Large intestine (tissue), 12 donors: ENCODE measurements at places on chromosomes 6 and 20.

GRCh38 chr6:18561037-18561750 lies 174.0 kb downstream of the RNF144B start:
- no peak for DNase-seq

DNA sequence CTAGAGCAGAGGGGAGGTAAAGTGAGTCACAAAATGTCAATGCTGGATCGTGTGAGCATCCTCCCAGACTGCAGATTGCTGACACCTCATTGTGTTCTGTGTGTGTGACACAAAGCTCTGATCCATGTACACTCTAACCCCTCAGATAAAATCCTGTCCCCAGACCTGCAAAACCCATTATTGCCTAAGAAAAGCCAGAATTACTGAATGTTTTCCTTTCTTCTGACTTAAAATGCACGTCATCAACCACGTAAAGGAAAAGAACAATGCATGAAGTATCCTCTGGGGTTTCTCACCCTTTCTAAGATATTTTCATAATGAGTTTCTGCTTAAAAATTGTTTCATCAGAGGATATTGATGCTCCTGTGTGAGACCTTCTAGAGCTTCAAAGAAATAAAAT lies 218.0 kb upstream of the PREP start:
- DNase-seq, result no peak

GRCh38 chr6:157761331-157761921 lies 61.6 kb upstream of the SNX9 start:
- no peak for DNase-seq

- no peak for DNase-seq
These were observed 110.0 kb upstream of the SLC22A23 start for GRCh38 chr6:3566812-3567211.

DNA sequence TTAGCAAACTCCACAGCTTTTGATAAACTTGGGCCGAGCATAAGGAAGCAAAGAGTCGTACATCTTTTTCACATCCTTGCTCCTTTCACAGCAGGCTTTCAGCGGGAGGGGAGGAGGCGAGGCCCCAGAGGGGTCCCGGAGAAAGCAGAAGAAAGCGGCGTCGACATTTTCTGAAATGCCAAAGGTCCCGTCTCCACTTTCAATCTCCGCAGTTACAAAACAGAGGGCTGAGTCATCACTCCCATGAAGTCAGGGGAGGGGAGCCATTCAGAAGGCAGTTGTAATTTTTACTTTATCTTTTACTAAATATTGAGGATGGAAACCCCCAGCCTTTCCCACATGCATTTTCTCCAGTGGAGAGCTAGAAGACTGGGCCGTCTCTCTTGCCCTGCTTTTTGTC lies 174.2 kb upstream of the THBS2 start:
- DNase-seq, result peak; percentile 37

DNA sequence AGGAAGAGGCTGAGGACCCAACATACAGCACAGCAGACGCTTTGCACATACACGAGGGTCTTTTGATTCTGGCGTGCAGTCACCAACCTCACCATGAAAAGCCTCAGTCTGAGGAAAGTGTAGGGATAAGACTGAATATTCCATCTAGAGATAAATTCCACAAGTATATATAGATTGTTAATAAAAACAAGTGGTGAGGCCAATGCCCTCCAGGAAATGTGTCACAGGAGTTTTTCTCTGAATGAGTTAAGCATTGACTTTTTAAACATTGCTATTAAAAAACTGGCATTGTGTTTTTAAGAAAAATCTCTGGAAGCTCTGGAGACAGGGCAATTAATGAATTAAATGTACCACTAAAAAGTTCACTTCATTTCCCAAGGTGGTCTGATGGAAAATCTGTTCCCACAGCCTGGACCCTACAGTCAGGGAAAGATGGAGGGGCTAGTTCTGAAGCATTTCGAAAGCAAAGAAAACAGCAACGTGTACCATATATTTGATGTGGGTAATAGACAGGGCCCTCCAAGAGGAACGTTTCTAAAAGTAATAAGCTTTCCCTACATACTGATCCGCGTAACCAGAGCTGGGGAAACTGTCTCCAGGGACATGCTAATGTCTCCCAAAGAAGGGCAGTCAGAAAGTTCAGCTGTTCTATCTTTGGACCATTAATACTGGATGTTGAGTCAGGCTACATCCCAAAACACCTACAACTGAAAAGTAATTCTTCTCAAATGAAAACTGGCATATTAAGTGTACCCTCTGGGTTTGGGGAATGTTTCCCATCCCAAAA lies 301.1 kb downstream of the FOXC1 start:
- no peak for DNase-seq

GRCh38 chr6:37636801-37637561 lies 60.7 kb downstream of the MDGA1 start:
- no peak for DNase-seq

- no peak for DNase-seq
These were observed 215.8 kb upstream of the RREB1 start for GRCh38 chr6:6891949-6892461.

GRCh38 chr20:43963872-43964791 lies 49.5 kb downstream of the TOX2 start:
- no peak for DNase-seq
